ENCODE measurements at places on chromosomes 16 and 17.

GRCh38 chr17:73262676-73263642, 1.3 kb upstream of the CPSF4L start:
- no peak for DNase-seq

DNA sequence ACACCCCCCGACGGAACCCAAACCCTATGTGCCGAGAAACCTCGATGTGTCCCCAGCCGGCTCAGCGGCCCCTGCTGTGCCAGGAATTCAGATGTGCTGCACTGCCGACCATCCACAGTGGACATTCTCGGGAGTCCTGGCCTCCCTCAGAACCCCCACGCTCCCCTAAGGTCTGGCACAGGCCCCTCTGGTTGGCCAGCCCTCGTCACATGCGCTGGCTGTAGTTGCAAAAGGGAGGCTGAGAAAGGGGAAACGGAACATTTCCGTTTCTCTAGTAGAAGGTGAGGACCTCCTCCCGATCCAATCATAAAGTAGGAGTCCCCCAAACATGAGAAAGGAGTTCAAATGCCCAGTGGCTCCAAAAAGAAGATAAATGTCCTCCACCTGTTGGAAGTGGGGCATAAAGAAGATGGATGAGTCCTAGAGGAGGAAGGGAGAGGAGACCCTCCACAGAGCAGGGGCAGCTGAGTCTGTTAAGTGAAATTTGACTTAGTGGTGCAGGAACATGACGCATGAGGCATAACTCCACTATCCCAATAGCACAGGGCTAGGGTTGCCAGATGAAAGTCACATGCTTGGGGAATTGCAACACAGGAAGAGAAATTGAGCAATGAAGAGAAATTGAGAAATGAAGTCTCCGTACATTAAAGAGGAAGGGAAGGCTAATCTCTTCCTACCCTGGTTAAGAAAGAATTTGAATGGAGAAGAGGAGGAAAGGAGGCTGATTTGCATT, 49.3 kb upstream of the WSB1 start:
- DNase-seq = no peak

DNA sequence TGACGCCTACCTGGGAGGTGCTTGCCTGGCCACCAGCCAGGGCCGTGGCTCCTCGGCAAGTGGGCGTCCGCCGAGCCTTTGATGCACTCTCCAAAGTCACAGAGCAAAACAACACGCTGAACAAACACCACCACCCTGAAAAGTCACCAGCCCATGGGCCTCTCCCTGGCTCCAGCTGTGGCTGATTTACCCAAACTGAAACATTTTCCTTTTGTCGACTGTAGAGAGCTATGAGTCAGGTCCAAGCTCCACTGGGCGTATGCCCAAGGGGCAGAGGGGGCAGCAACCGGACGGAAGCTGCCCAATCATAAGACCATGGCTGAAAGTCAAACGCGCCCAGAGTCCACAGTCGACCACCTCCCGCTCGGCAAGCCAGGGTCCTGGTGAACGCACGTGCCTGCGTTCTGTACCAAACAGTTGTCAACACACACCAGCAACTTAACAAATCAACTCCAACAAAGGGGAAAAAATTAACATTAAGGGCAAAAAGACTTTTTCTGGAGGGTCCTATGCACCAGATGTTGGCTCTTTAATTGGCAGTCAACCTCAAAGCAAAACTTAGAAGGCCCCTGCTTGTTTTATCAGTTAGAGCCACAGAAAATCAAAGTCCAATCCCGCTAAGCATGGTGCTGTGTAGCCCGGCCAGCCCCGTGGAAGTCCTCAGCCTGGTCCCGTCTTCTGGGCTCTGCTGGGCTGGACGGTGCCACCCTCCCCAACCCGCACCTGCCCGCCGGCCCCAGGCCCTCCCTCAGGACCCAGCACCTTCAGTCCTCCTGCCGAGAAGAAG, 47.3 kb downstream of the TBC1D16 start:
- no peak for DNase-seq

DNA sequence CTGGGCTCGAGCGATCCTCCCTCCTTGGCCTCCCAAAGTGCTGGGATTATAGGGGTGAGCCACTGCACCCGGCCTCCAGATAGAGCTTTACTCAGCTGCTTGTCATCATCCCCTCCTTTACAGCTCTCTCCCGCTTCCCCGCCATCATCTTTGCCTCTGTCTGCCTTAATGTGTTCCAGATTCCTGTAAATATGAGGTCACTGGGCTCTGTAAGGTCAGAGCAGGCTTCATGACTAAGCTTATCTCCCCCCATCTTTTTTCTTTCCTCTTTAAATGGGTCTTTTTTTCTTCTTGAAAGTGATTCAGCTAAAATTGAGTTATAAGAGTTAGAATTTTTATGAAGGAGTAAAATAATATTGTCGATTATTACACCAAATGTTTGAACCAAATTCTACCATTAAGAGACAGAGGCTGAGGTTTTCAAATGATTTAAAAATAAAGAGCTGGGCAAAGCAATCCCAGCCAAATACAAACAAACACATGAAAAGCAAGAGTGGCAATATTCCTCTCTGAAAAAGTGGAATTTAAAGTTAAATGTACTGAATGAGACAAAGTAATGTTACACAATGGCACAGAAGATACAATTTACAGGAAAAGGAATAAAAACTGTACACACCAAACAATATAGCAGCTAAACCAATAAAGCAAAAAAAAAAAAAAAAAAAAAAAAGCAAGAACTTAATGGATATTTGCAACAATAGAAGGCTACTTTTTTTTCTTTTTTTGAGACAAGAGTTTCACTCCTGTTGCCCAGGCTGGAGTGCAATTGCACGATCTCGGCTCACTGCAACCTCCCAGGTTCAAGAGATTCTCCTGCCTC, 62.1 kb downstream of the CRISPLD2 start:
- DNase-seq = no peak

GRCh38 chr17:34178092-34178491, 77.0 kb upstream of the CCL2 start:
- DNase-seq = no peak

DNA sequence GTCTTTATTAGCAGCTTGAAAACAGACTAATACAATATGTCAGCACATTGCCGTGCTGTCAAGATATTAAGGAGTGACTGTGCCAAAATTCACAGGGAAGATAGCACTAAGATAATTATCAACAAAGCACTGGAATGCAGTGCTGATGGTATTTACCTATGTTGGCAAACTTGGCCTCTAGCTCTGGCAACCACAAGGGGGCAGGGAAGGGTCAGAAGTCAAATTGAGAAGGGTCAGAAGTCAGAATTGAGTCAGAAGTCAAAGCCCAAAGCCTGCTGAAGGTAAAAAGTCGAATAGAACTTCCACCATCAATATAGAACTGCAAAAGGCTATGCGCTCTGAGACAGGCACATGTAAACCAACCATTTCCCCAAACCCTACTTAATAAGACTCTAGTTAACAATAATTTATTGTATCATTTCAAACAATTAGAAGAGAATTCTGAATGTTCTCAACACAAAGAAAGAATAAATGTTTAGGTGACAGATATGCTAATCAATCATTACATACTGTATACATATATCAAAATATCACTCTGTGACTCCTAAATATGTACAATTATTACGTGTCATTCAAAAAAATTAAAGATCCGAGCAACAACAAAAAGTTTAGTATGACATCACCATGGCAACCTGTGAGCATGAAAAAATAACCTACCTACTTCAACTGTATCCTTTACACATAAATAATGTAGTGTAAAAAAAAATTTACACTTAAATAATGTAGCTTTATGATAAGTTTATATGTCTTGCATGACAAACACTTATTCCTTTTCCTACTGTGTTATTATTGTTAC, 916.1 kb downstream of the KCNJ2 start:
- DNase-seq = no peak

GRCh38 chr17:45676695-45677094, 107.4 kb upstream of the CRHR1 start:
- DNase-seq = no peak

GRCh38 chr16:69691980-69692911, 34.1 kb downstream of the NQO1 start:
- no peak for DNase-seq

DNA sequence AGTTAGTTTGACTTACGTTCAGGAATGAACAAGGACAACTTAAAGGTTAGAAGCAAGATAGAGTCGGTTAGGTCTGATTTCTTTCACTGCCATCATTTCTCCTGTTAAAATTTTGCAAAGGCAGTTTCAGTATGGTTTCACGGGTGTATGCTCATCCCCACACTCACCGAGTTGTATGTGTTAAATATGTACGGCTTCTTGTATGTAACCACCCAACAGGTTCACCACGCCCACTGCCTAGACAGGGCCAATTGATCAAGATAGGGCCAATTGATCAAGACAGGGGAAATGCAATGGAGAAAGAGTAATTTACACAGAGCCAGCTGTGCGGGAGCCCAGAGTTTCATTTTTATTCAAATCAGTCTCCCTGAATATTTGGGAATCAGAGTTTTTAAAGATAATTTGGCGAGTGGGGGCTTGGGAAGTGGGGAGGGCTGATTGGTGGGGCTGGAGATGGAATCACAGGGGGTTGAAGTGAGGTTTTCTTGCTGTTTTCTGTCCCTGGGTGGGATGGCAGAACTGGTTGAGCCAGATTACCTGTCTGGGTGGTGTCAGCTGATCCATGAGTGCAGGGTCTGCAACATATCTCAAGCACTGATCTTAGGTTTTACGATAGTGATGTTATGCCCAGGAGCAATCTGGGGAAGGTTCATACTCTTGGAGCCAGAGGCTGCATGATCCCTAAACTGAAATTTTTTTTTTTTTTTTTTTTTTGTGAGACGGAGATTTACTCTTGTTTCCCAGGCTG, 62.4 kb upstream of the PLCG2 start:
- no peak for DNase-seq

- no peak for DNase-seq
Observed at GRCh38 chr17:39678340-39679116, 9.3 kb downstream of the PGAP3 start.

- DNase-seq = no peak
Observed at GRCh38 chr17:74134991-74135390, 68.5 kb upstream of the RPL38 start.

GRCh38 chr17:6346156-6346786, 88.7 kb downstream of the AIPL1 start:
- no peak for DNase-seq
